T-cell (primary cell): ENCODE measurements at places on chromosomes 13 and 19. TPM values are rescaled to one million over a fixed set of nuclear protein-coding genes. Genes with fewer than 3 reads are reported as not detected.

The ATP8A2 gene
- total RNA-seq: 0.73 TPM

The CASP14 gene
- total RNA-seq: not detected

DNA sequence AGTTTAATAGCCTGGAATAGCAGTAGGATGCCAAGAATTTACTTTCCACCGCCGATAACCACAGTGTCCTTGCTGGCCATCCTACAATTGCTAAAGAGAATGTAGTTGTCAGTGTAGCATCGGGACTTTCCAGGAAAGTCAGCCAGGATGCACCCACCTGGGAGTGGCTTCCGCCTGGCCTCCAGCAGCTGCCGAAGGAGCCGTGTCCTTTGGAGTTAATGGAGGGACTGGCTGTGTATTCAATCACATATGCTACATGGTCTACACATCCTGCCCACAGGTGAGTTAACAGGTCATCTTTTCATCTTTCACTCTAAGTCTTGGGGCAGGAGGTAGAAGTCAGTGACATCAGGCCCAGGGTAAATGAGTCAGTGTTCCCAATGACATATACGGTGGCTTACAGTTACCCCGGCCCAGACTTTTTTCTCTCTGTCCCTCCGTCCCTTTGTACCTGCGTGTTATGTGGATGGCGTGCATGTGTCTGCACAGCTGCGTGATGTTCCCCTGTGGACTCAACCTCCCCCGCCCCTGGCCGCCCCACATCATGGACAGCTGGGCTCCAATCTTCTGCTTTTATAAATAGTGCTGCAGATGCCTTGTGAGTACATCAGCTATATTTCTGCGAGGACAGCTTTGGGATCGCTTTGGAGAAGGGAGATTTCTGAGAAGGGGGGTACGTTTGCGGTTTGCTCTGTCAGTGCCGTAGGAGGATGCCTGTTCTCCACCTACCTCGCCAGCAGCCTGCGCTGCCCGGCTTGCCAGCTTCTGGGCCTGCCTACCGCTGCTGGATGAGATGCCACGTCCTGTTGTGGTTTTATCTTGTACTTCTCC is 63.1 kb downstream of the ATP11A start:
- peak; percentile 24 for DNase-seq

DNA sequence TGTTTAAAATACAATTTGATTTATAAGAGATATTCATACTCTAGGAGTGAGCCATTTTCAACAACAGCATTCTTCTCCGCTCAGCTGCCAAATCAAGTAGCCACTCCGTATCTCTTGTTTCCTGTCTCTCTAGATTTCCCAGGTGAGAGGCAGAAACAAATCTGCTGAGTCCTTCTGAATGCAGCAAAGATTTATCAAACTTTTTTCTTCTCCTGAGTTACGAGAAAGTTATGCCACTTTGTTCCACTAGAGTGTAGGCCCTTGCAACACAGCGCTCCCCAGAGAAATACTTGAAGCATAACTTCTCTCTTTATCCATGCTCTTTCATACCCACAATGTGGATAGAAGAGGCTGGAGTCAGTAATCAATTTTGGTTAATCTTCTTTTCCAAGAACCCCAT is 1960.8 kb downstream of the OLFM4 start:
- DNase-seq: no peak

GRCh38 chr13:102769679-102770078 is 3.9 kb downstream of the TEX30 start:
- DNase-seq: no peak
